Germinal center (tissue), 1 donor: ENCODE measurements at places on chromosomes 16 and 17.

GRCh38 chr17:16491703-16492612 is at the start of gene LRRC75A:
Gene LRRC75A (minus strand): TSS chr17:16492193. CDS start chr17:16491990, 203 bp downstream.
- peak; percentile 85 for DNase-seq

- no peak for DNase-seq
These were observed 70.7 kb upstream of the PLCG2 start for GRCh38 chr16:81708266-81709015.

DNA sequence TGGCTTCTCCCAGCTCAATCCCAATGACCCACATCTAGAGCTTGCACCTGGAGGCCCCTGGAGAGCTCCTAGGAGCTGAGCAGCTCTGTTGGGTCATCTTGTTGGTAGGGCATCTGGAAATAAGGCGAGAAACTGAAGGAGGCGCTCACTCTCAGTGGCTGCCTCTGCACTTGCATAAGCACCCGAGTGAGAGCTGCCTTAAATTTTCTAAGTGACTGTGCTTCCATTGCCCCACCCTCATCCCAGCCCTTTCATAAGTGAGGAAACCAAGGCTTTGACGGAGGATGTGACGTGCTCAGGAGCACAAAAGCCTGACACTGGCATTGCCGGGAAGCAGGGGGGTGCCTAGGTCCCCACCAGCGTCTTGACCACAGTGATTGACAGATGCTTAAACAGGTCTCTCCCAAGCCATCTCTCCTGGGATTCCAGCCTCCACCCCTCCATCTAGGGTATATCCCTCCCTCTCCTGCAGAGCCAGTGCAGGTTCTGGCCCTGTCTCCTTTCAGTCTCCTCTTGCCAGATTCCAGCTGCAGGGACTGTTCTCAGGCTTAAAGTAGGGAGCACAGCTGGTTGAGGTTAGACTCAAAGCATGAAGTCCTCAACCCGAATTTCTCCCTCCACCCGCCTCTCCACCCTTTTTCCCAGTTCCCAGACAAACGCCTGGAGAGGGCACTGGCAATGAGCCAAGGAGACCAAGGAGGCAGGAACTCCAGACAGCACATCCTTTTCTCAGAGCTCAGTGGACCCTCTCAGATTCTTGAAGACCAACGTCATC is 113.7 kb downstream of the IRX5 start:
- DNase-seq: no peak

DNA sequence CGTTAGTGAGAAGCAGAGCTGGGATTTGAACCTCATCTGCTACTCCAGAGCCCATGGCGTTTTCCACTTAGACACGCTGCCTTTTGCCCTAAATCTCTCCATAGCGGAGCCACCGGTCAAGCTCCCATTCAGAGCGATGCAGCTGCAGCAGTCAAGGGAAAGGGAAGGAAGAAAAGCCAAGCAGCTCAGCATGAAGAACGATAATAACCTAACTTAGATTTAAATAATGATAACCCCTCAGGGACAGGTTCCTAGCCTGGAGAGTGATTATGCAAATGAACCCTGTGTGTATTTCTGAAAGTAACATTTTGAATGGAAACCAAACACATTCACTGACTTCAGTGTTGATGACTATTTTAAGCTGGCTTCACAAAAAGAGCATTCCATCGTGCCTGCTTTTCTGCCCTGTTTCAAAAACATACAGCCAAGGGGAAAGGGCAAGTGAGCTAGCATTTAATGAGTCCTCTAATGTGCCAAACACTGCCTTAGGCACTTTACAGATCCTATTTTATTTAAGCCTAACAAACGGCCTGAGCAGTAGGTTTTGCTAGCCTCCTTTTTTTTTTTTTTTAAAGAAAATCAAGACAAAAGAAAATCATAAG is 798.3 kb downstream of the CDH8 start:
- DNase-seq: no peak

GRCh38 chr16:967546-968295 is 3.1 kb downstream of the LMF1 start:
- DNase-seq: no peak

GRCh38 chr16:17358355-17358754 is 112.4 kb downstream of the XYLT1 start:
- no peak for DNase-seq

- DNase-seq: peak; percentile 51
These were observed 114.0 kb downstream of the C16orf95 start for GRCh38 chr16:87203060-87203656.

DNA sequence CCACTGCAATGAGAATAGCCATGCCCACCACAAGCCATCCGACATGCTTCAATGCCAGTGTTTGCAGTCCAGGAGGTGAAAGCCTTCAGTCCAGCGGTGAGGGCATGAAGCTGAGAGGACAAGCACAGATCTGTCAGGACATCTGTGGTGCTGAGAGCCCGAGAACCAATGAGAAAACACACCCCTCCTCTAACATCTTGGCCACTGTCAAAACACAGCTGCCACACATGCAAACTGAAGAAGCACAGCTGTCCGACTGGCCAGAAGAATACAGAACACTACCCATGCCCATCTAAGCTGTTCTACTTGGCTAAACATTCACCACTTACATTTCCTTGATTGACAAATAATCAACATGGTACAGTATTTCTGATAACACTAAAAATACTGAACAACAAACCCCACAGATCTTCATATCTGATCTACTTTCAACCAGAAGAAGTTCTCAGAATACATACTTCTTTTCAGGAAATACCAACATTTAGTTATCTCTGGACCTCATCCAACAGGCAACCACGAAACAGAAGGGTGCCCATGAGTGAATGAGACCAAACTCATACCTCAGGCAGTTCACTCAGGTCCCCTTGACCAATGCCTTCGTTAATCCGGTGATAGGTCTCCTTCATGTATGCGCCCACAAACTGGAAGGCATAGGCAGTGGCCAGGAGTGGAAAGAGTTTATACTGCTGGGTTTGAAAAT is 10.2 kb upstream of the FBF1 start:
- no peak for DNase-seq

- DNase-seq: no peak
These were observed 8.6 kb upstream of the ENPP7 start for GRCh38 chr17:79721993-79722671.

GRCh38 chr17:10306585-10306984 is 66.2 kb downstream of the MYH13 start:
- DNase-seq: no peak

DNA sequence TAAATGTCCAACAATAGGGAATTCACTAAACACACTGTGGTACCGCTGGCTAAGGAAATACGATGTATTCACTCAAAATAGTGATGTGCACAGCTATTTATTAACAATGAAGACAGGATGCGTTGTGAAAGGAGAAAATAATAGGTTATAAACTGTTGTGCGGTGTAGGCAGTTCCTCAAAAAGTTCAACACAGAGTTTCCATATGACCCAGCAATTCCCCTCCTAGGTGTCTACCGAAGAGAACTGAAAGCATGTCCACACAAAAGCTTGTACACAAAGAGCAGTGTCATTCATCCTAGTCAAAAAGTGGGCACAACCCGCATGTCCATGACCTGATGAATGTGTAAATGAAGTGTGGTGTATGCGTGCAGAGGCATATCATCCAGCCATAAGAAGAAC is 1.2 kb upstream of the CES1 start:
- DNase-seq: no peak

DNA sequence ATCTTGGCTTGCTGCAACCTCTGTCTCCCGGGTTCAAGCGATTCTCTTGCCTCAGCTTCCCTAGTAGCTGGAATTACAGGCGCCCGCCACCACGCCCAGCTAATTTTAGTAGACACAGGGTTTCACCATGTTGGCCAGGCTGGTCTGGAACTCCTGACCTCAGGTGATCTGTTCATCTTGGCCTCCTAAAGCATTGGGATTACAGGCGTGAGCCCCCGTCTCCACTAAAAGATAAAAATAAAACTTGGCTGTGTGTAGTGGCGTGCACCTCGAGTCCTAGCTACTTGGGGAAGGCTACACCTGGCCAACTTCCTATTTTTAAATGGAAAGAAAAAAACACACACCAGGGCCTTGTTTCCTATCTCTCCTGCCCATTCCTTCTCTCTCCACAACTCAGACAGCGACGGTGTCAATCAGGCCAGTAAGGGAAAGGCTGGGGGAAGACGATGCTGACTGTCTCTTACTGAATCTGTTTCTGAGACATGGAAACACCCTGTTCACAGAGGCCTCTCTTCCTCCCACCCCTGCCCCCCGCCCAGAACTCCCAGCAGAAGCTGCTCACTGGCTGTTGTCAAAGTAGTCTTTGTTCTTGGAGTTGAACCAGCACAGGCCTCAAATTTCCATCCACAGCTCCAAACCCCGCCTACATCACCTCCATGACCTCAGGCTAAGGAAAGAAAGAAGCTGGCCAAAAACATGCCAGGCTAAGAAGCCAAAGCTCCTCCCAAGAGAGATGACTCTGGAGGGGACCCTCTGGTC is 96.6 kb downstream of the NXN start:
- no peak for DNase-seq

DNA sequence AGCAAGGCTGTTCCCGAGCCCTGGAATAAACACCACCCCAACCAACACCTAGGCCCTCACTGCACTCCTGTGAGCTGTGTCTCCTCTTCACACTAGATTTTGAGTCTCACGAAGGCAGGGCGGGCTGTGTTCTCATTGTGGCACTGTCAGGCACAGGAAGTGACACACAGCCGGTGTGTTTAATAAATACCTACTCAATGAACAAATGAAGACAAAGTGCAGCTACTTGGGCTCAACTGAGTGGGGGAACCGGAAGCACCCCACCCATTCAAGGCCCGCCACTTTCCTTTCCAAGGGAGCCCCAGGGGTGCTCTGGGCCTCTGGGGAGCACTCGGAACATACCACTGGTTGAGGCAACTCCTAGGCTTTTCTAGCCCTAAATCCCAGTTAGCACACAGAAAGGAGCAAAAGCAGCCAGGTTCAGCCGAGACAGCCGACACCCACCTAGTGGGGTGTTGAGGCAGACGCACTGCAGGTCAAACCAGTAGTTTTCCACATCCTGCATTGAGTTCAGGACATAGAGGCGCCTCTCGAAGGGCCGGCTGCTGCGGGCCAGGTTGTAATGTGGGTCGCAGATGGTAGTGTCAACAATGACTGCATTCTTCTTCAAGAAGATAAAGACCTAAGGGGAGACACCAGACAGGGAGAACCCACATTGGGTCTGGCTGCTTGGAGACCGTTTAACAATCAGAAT is 57.7 kb downstream of the GTF3C1 start:
- no peak for DNase-seq

DNA sequence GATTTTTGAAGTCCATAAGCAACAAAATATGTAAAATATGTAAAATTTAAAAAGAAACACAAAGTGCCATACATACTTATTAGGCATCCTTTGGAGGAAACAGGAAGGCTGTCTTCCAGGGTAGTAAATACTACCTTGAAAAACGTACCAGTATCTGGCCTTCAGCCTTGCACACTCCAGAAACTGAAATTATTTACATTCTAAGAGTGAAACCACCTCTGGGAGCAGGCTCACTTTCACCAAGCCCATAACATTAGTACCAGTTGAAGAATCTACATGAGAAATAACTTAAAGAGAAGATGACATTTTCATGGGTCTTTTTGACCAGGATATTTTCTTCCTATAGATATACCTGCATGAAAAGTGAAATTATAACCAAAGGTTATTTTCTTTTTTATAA is 6.4 kb downstream of the KRTAP9-1 start:
- DNase-seq: no peak

GRCh38 chr16:85132456-85133289 is 20.4 kb upstream of the CIBAR2 start:
- no peak for DNase-seq

DNA sequence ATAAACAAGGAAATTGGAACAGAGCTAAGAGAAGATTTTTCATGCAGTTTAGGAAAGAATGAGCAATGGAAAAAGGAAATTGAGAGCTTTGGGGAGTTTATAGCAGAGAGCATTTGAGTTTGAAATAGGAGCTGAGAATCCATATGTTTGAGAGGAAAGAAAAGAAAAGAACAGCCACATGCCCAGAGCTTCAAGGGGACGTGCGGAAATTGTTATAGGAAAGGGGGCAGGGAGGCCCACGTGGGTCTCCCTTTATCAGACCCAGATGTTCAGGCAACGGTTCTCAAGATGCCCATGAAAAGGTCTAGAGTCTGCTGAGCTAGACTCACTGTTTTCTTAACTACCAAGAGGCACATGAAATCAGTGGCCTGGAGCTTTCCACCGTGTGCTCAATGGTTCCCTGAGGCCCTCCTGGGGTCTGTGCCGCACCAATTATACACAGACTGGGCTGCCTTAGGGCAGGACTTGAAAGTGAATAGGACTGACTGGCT is 31.2 kb downstream of the CHD9 start:
- DNase-seq: no peak

- DNase-seq: no peak
These were observed 211.1 kb upstream of the WSB1 start for GRCh38 chr17:27082775-27083154.

GRCh38 chr16:3677994-3678393 is 23.5 kb downstream of the DNASE1 start:
- no peak for DNase-seq

DNA sequence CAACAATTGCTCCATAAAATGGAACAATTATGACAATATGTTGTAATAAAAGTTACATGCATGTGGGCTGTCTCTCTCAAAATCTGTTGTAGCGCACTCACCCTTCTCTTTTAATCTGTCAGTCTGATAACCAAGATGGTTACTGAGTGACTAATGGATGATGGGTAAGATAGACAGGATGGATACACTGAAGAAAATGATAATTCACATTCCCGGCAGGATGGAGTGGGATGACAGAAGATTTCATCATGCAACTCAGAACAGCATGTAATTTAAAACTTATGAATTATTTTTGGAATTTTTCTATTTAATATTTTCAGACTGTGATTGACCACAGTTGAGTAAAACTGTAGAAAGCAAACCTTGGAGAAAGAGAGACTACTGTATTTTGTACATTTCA is 30.5 kb downstream of the CDH13 start:
- no peak for DNase-seq

GRCh38 chr17:71976011-71976649 is 144.7 kb upstream of the SOX9 start:
- DNase-seq: no peak

- no peak for DNase-seq
These were observed 24.4 kb downstream of the SRL start for GRCh38 chr16:4217204-4218131.

- no peak for DNase-seq
These were observed 119.1 kb upstream of the ANKFN1 start for GRCh38 chr17:56034197-56034635.

DNA sequence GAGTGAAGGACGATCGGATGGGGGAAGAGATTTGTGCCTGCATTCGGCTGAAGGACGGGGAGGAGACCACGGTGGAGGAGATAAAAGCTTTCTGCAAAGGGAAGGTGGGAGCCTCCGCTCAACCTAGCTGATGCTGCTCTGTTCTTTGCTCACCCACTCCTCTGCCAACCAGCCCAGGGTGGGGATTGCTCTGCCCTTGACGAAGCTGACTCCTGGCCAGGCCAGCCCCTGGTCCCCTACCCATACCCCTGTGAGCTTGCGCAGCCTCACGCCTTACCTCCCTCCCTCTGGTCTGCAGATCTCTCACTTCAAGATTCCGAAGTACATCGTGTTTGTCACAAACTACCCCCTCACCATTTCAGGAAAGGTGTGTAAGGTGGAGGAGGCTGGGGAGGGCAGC is 4.8 kb upstream of the RSAD1 start:
- no peak for DNase-seq
